ENCODE measurements at places on chromosomes 11 and 22.

DNA sequence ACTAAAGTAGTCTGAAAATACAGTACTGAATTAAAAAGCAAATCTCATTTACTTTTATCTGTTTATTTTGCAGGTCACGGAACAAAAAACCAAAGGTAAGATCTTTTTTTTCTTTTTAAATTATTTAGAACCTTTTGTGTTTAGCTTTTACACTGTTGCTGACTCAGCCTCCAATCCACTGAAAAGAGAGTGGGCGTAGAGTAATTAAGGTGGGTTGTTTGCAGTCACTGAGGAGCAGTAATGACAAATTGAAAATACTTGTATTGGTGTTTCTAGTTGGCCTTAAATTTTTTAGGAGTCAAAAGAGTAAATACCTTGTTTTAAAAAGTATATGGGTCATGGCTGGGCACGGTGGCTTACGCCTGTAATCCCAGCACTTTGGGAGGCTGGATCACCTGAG, 73.4 kb downstream of the TNRC6B start:
- DNase-seq, result no peak

- no peak for DNase-seq
Observed at GRCh38 chr22:36333644-36334043, 54.1 kb downstream of the MYH9 start.

DNA sequence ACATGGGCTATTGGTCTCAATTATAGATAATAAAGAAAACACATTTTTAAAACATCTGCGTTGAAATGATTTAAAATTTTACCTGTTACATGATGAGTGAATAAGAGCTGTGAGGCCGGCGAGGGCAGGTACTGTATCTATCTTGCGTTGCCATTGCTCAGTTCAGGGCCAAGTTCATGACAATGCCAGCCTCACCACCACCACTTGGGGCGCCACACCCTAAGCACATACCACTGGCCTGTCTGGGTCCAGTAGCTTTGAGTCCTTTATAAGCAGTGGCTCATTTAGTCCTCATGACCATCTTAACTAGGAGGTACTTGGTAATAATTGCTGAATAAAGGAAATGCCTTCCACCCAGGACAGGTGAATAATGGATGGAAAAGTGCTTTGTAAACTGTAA, 14.5 kb upstream of the MB start:
- no peak for DNase-seq

DNA sequence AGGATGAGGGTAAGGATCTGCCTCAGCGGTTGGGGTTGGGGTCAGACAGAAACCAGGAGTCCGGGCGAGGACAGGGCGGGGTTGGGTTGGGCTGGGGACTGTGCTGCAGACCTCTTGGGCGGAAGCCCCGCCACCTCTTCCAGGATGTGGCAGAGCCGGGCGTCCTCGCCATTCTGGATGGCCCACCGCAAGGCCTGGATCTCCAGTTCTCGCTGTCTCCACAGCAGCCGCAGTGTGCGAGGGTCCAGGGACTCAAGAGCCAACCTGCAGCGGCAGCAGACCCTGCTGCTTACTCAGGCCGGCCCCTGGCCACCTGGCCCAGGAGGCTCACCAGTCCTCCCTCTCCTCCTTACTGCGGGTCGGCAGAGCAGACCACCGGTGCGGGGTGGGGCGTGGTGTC, 2.0 kb downstream of the LMNTD2 start:
- DNase-seq, result no peak

DNA sequence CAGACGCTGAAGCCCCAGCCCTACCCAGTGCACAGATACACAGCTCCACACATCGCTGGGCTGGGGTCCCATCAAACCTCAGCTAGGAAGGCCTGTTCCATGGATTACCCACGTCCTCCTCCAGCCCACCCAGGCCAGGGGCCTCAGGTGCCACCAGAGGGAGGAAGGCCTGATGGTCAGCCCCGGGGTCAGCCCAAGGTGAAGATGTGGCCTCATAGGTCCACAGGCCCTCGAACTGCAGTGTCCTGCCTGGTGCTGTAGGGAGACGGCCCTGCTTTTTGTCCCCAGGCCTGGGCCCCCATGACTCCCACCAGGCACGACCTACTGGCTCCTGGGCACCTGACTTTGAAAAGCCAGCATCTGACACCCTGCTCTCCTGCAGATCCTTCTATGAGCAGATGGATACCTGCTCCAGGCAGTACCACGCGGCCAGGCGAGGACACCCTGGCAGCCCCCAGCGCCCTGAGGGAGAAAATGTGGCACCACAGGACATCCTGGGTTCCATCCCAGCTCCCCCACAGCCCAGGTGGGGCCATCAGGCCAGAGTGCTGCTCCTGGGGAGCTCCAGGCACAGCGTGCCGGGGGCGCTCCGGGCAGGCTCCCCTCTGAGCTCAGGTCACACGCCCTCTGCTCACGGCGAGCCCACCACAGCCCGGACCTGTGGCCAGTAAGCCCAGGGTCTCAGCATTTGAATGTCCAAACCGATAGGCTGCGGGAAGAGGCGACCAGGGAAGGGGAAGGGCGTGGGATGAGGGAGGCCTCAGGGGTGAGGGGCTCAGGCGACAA, 15.8 kb upstream of the MOB2 start:
- no peak for DNase-seq

GRCh38 chr22:29747832-29748231, 19.0 kb downstream of the ZMAT5 start:
- no peak for DNase-seq

GRCh38 chr11:72418834-72419560, 15.3 kb downstream of the CLPB start:
- DNase-seq, result no peak

- DNase-seq, result no peak
Observed at GRCh38 chr11:112961751-112962578, 745 bp downstream of the NCAM1 start.

- no peak for DNase-seq
Observed at GRCh38 chr11:32902089-32902665, 9.6 kb downstream of the QSER1 start.

- peak; percentile 40 for DNase-seq
Observed at GRCh38 chr22:36166518-36167220, 6.1 kb upstream of the APOL3 start.

GRCh38 chr11:123159183-123159857, 35.7 kb downstream of the CLMP start:
- DNase-seq, result no peak

GRCh38 chr11:10454878-10455631, at the start of gene AMPD3:
Gene AMPD3 (plus strand): TSS chr11:10455264. CDS start chr11:10461520, 6,256 bp downstream.
- DNase-seq, result no peak

GRCh38 chr11:92819830-92820229, 149.6 kb upstream of the MTNR1B start:
- DNase-seq, result no peak

DNA sequence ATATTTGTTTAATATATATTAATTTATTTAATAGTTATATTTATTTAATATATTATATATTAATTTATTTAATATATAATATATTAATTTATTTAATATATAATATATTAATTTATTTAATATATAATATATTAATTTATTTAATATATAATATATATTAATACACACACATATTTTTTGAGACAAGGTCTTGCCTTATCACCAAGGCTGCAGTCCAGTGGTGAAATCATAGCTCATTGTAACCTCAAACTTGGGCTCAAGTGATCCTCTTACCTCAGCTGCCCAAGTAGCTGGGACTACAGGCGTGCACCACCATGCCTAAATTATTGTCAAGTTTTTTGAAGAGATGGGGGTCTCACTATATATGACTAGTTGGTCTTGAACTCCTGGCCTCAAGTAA, 51.4 kb upstream of the DDI1 start:
- no peak for DNase-seq

- DNase-seq, result no peak
Observed at GRCh38 chr22:42693055-42693762, 27.5 kb downstream of the A4GALT start.

DNA sequence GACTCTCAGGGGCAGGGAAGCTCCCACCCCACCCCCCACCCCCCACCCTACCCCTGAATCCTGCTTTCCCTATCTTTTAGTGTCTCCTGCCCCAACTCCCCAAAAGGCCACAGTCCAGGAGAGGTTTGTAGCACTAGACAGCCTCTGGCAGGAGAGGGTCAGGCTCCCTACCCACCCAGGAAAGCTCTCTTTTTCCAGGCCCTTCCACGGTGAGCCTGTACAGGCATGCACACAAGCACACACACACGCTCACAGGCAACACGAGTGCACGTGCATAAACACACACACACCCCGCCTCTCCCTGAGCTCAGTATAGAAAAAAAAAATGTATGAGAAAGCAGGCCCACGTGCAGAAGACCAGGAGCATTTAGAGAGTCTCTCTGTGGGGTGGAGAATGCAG, 414.0 kb downstream of the MN1 start:
- no peak for DNase-seq

GRCh38 chr11:45154276-45154675, 7.8 kb downstream of the PRDM11 start:
- DNase-seq, result no peak

DNA sequence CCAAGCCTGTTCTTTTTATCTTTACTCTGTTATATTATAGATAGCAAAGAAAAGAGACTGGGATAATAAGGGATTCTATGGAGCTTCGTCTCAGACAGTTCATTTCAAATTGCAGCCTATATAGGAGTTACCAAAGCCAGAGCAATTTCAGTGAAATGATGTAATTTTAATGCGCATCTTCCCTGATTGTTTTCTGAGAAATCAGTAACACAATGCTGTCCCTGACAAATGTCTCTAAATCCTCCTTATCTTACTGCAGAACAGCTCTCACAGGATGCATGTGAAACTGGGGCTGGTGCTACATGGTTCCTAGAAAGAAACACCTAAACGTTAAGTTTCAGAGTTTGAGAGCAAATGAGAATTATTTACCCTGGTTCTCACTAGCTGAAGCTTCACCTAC, 467.9 kb upstream of the ANO3 start:
- DNase-seq, result no peak

DNA sequence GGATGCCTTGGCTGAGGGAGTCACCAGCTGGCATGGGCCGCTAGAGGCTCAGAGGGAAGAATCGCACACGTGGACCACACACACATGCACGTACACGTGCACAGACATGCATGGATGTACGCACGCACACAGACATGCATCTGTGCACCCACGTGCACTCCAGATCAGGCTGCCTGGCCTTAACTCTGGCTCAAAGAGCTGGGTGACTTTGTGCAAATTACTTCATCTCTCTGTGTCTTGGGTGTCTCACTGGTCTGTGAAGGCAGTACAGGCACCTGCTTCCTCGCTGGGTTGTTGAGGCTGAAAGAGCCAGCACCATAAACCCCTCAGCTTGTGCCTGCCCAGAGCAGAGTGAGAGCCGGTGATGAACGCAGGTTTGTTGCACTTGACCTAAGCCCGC, 28.7 kb downstream of the TMPRSS6 start:
- no peak for DNase-seq

DNA sequence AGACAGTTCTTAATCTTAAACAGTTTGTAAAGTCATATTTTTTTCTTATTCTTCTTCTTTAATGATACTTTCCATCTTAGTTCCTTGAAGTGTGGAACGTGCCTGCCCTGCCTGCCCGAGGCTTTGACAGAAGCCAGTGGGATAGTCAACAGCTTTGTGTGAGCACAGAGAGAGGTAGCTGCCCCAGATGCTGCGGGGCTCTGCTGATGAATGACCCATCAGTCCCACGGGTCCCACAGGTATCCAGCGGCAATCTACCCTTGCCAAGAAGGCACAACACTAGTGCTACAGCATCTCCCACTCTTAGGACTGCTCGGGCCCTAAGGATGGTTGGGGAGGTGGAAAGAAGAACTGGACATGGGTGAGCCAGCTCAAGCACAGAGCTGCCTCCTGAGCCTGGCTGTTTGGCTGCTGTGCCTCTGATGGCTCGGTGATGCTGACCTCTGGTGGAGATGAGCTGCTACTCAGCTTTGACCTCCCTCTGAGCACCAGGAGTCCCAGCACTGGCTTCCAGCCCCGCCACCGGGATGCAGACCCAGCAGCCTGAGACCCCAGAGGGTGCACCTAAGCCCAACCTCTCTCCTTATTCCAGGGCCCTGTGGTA, 11.8 kb upstream of the APLNR start:
- no peak for DNase-seq

- DNase-seq, result no peak
Observed at GRCh38 chr11:117877120-117877784, 794 bp upstream of the FXYD6 start.

- no peak for DNase-seq
Observed at GRCh38 chr11:9330387-9331384, 16.3 kb upstream of the TMEM41B start.

DNA sequence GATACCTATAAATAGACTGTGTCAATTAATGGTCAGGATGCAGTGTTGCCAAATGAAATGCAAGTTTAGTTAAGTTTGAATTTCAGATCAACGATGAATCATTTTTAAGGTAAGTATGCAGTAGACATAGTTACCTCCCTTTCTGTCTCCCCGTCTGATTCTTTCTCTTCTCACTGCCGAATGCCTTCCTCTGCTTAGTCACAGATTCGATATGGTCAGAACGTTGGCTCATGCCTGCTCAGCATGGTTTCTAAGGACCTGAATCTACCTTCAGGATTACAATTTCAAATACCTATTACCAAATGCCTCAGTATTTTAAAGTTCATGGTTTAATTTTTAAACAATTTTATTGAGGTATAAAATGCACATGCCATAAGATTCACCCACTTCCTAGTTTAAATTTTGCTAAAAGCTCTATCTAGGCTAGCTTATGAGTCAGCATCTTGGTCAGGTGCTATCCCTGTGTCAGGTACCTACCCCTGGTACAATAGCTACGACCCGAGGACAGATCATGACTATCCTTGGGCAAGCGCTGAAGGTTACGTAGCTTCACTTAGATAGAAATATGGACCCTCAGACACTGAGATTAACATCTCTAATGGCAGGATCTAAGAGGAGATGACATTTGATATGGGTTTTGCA, 78.2 kb upstream of the SPON1 start:
- no peak for DNase-seq

- DNase-seq, result no peak
Observed at GRCh38 chr11:122363296-122363695, 247.3 kb upstream of the BLID start.

DNA sequence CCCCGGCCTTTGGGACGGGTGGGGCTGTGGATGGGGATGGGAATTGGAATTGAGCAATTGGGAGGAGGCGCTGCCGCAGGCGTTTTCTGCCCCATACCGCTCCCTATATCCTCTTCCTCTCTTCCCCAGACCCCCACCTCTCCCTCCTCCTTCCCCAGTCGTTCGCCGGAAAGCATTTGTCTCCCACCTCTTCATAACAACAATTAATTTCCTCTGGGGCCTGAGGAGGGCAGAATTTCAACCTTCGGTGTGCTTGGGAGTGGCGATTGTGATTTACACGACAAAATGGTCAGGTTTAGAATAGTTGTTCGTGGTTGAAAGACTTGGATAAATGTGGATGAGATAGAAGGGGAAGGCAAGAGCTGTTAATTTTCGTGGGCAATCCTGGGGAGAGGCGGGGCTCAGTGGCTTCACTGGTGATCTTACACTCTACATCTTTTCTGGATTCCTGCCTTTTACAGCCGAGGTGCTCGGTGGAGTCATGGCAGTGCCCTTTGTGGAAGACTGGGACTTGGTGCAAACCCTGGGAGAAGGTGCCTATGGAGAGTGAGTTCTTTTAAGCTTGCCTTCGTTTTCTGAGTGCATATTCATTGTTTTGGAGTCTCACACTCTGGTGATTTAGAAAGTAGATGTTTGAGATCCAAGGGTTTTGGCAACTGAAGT, 1.5 kb downstream of the CHEK1 start:
- peak; percentile 37 for DNase-seq

Data from CD4-positive, alpha-beta memory T cell (primary cell).